ENCODE measurements at places on chromosomes 13 and 19.

GRCh38 chr19:7744199-7744786 lies 3.0 kb downstream of the CD209 start:
- no peak for DNase-seq

- peak; percentile 52 for DNase-seq
These were observed 889 bp downstream of the GTF2F2 start for GRCh38 chr13:45120967-45121831.

- DNase-seq = no peak
These were observed 10.5 kb downstream of the COMP start for GRCh38 chr19:18780631-18781030.

GRCh38 chr13:90547272-90547790 lies 800.2 kb upstream of the MIR17HG start:
- no peak for DNase-seq

- no peak for DNase-seq
These were observed 32.0 kb downstream of the SLC7A9 start for GRCh38 chr19:32837531-32837930.

DNA sequence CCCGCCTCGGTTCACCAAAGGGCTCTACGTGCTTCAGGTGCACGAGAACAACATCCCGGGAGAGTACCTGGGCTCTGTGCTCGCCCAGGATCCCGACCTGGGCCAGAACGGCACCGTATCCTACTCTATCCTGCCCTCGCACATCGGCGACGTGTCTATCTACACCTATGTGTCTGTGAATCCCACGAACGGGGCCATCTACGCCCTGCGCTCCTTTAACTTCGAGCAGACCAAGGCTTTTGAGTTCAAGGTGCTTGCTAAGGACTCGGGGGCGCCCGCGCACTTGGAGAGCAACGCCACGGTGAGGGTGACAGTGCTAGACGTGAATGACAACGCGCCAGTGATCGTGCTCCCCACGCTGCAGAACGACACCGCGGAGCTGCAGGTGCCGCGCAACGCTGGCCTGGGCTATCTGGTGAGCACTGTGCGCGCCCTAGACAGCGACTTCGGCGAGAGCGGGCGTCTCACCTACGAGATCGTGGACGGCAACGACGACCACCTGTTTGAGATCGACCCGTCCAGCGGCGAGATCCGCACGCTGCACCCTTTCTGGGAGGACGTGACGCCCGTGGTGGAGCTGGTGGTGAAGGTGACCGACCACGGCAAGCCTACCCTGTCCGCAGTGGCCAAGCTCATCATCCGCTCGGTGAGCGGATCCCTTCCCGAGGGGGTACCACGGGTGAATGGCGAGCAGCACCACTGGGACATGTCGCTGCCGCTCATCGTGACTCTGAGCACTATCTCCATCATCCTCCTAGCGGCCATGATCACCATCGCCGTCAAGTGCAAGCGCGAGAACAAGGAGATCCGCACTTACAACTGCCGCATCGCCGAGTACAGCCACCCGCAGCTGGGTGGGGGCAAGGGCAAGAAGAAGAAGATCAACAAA lies 2.6 kb downstream of the PCDH17 start:
- no peak for DNase-seq

GRCh38 chr19:49498475-49498874 lies 2.2 kb downstream of the RPS11 start:
- DNase-seq = no peak

DNA sequence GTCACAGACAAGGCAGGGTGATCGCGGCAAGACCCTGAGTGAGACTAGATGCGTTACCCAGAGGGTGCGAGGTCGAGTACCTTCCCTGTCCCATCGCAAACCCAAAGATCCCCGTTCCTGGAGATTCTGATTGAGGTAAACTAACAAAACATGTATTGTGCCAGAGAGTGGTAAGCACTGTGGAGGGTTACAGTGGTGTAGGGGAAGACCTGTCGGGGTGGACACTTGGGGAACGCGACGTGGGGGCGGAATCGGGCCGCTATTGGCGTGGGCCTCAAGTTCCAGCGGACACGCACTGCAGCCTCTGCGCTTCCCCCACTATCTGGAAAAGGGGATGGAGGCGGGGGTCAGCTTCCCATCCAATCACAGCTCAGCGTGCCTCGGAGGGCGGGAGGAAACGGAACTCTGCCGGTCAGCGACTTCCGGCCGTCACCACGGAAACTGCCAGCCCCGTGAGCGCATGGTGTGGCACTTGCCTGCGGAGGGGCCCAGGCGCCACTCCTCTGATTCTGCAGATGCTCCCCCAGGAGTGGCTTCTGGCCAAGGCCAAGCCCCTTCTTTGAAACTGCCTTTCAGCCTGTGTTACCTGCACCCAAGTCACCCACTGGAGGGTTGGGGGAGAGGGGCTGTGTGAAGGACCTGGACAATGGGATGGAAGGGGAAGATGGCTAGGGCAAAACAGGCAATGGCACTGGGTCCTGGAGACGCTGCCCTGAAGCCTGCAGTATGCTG lies 1.0 kb upstream of the UBE2M start:
- DNase-seq = peak; percentile 89

- no peak for DNase-seq
These were observed 38.1 kb downstream of the HTR2A start for GRCh38 chr13:46858776-46859175.

- no peak for DNase-seq
These were observed 14.3 kb downstream of the WDR88 start for GRCh38 chr19:33146209-33146608.

- DNase-seq = no peak
These were observed 1.1 kb downstream of the FKBP8 start for GRCh38 chr19:18541992-18542940.

GRCh38 chr13:24145240-24145639 lies 15.3 kb upstream of the SPATA13 start:
- DNase-seq = no peak

DNA sequence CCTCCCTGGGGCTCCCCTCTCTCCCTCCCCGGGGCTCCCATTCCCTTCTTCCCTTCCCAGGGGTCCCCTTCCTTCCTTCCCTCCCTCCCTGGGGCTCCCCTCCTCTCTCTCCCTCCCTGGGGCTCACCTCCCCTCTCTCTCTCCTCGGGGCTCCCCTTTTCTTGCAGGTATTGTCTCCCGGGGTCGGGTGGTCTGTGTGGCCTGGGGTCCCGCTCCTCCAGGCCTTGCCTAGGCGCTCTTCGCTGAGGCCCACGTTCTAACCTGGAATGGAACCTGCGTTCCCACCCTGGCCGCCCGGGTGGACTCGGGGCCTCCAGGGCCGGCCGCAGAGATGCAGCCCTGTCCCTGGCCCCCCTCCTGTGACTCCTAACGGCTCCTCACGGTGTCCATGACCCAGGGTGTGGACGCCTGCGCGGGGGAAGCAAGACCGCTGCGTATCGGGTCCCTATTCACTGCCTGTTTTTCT lies 940 bp upstream of the DCUN1D2 start:
- DNase-seq = no peak

- no peak for DNase-seq
These were observed 28.7 kb upstream of the CD33 start for GRCh38 chr19:51196181-51196580.

DNA sequence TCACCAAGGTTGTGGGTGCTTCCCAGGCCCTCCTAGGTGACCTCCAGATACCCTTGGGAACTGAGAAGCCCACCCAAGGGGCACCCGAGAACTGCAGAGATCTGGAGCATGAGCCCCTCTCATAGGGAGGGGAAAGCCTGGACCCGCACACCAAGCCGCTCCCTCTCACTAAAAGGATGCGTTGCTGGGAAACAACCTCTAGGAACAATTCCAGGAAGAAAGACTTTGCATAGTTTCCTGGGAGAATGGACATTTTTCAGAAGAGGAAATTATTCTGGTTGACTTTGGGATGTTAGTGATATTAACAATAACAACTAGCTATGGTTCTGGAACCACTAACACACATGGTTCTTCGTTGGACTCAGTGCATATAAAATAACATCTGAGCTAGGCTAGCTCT lies 64.6 kb downstream of the SLC7A1 start:
- no peak for DNase-seq

DNA sequence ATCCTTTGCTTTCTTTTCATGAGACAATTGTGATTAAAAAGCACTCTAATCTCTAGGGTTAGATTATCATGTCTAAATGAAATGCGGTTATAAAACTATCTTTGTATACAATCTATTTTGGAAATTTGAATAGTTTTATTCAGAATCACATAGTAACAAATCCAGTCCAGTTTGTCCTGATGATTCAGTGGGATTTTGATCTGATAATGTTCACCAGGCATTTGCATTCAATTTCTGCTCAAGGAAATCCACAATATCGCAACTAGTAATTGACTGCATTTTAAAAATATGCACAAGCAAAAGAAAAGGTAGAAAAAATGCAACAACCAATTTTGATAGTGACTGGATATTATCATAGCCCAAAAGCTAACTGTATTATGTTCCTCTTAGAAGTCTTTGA lies 63.8 kb downstream of the ITGBL1 start:
- no peak for DNase-seq

- DNase-seq = no peak
These were observed 59.8 kb upstream of the SOX1 start for GRCh38 chr13:112007191-112007590.

GRCh38 chr13:19185086-19185864 lies 3.7 kb upstream of the TUBA3C start:
- no peak for DNase-seq
